ENCODE measurements at places on chromosomes 5 and 9.

DNA sequence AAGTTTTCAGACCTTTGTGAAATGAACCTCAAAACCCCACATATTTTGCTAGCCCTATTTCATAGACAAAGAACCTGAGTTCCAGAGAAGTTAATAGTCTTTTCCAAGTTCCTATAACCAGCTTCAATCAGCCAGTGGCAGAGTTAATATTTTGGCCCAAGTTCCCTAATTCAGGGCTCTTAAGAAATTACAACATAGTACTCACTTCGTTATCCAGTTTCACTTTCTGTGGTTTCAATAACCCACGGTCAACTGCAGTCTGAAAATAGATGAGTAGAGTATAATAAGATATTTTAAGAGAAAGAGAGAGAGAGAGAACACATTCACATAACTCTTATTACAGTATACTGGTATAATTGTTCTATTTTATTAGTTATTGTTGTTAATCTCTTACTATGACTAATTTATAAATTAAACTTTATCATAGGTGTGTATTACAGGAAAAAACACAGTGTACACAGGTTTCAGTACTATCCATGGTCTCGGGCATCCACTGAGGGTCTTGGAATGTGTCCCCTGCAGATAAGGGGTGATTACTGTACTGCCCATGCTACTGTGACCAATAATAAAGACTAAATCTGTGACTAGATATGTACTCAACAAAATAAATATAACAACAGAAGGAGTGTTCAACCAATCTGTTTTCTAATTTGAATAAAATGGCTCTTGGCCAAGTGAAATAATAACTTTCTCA, 9.3 kb upstream of the MYOT start:
- DNase-seq: no peak

DNA sequence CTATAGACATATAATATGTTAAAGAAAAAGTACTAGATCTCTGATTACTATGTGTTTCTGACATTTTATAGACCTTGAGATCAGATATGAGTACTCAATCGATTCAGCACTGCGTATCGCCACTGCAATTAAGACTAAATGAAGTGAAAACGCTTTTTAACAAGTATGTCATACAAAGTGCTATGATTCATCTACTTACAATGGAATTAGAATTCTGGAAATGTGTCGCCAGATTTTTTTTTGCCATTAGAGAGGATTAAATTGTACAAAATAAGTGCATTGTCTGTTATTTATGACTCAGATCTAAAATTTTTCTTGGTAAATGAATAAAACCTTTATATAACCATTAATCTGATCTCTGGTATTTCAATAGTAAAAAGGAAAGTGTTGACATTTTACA, 20.0 kb upstream of the AGGF1 start:
- DNase-seq: no peak

DNA sequence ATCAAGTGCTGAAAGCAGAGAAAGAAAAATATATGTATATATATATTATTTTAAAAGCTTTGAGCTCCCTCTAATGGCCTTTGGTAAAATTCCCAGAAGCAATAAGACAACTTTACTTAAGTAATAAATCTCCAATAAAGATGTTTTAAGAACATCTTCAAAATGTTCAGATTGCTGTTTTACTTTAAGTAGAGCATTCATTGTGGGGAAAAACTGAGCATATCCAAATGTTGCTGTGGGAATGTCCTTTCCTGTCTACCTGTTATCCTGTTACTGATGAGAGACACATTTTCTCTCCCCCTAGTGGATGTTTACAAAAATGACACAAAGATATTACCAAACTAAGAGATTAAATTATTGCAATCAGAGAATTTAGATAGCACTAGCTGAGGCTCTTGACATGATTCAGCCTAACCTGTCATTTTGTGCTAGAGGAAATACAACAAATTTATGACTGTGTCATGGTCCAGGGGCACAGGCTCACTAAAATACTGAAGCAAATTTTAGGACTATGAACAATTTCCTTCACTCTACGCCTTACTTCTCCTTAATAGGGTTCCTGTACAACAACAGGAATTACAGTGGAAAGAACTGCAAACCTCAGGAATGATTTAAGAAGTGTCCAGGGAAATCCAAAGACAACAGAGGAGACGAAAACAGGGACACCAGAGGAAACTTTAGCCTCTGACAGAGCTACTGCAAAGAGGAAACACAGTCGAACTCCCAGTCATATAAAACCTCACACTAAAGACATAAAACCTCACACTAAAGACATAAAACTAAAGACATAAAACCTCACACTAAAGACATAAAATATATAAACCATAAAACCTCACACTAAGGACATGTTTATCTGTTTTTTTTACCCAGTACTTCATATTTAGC, 24.3 kb upstream of the PRRC1 start:
- DNase-seq: no peak

DNA sequence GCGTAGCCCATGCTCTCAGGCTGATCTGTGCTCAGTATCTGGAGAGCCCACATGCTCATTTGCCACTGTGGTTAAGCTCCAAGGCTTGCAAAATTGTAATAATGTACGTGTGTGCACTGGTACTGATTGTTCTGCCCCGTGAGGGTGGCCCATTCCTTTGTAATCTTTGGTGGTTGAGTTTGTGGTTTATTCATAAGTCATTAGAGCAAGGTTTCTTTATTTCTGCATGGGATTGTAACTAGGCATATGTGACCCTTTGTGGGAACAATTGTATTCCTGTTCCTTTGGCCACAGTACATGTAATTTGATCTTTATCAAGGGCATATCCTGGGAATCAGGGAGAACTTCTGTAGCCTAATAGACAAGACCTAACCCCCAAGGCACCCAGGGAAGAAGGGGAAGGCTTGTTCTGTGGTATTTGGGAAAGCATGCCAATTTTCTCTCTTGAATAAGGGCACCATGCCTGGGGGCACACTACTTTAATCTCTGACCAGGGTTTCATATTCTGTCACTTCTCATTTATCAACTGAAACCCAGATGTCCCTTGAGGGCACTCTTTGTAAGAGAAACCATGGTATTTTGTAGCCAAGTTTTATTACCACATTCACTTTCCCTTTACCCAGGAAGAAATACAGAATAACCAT, 74.6 kb downstream of the NPR3 start:
- DNase-seq: no peak

DNA sequence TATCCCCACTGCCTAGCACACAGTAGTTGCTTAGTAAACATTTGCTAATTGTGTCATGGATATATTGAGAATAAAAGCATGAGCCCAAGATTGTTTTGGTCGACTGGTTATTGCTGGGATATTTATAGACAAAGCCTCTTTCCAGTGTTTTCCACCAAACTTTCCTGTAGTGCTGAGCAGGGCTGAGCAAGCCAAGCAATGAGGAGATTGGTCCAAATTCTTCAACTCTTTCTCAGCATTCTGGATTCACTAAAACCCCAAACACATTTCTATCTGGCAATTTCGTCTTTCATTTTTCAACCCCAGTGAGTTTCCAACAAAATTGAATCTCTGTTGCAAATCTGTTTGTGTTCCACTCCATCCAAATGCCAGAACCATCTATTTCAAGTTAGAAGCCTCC, 31.9 kb upstream of the TARS1 start:
- DNase-seq: no peak

DNA sequence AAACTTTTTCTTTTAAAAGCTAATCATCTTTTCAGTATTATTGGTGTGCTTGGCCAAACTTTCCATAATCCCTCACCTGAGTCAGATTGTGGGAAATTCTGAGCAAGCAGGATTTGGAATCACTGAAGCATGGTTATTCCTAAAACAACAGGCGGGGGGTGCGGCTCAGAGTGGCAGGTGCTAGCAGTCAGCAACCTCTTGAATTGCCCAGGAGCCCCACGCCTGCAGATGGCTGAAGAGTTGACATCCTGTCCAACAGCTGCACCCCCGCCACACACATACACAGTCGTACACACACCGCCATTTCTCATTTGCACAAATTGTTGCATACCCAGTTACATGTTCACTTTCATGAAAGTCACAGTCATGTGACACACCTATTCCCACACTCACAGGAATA, 96.6 kb downstream of the LHX2 start:
- no peak for DNase-seq

All from coronary artery (tissue), 2 donors.